Stimulated activated CD4-positive, alpha-beta T cell treated with anti-CD3 and anti-CD28 coated beads, Interleukin-4, amount 100 ng/mL, for 1 hour (primary cell): ENCODE measurements at places on chromosomes 11 and 22.

DNA sequence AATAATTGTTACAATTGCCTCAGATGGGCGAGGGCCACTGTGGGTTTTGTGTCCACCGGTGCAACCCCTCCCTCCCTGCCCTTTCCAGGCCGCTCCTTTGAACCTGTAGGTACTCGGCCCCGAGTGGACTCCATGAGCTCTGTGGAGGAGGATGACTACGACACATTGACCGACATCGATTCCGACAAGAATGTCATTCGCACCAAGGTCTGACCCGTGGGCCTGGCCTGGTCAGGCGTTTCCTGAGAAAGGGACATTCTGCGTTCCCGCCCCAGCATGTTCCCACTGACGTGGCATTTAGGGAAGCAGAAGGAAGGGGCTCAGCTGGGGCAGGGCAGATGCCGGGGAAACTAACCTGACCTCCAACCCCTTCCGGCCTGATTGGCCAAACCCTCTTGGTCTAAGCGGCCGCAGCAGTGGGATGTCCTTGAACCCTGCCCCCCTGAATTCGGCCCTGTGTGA lies 10.1 kb downstream of the SIDT2 start:
- no peak for DNase-seq

DNA sequence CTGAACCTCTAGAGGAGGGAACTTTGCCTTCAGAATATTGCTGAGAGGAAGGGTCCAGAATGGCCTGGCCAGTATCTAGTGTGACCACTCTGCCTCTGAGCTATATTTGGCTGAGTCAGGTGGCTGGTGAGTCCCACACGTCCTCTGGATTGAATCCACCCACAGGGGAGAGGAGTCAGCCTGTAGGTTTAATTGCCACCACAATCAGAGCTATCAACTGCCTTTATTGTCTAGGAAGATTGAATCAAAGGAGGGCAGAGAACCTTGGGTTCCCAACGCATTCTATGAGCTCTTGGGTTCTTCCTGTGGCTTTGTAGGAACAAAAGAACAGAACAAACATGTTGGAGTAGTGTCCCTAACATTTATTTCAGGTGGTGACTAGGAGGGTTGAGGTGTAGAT lies 67.7 kb downstream of the ST3GAL4 start:
- no peak for DNase-seq

GRCh38 chr11:926341-926916 lies 759 bp downstream of the AP2A2 start:
- DNase-seq = no peak

DNA sequence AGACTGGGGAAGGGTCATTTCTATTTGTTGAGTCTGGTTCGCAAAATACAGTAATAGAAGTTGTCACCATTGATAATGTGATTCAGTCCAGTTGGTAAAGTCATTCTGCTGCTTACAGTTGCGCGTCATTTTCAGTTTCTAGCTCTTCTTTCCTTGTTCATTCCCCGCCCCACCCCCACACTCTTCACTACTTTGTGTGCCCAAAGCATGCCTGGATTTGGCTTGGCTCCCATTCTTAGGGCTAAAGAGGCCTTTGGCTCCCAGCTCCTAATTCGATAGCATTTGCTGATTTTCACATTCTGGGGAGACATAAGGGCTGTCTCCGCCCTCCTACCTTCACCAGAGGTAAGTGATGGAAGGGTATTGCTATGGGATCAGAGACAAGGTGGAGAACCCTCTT lies 43.0 kb downstream of the CECR2 start:
- DNase-seq = no peak

DNA sequence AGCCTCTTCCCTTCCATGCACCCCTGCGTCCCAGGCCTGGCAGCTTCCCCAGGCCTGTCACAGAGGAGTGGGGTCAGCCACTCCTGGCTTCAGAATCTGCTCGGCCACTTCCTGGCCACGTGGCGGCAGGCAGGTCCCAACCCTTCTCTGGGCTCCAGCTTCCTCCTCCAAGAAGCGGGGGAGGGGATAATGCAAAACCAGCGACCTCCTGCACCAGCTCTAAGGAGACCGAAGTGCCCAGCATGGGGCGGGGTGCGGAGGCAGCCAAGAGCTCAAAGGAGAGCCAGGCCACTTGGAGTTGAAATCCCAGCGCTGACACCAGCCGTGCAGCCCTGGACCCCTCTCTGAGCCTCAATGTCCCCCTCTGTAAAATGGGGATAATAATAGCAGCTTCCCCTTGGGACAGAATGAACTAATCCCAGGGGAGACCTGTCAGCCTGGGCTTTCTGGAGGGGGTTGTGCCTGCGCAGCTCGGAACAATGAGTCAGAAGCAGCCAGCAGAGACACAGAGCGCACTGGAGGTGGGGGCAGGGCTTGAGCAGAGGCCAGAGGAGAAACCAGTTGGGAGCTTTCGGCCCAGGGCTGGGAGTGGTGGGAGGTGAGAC lies 22.8 kb upstream of the PICK1 start:
- no peak for DNase-seq

DNA sequence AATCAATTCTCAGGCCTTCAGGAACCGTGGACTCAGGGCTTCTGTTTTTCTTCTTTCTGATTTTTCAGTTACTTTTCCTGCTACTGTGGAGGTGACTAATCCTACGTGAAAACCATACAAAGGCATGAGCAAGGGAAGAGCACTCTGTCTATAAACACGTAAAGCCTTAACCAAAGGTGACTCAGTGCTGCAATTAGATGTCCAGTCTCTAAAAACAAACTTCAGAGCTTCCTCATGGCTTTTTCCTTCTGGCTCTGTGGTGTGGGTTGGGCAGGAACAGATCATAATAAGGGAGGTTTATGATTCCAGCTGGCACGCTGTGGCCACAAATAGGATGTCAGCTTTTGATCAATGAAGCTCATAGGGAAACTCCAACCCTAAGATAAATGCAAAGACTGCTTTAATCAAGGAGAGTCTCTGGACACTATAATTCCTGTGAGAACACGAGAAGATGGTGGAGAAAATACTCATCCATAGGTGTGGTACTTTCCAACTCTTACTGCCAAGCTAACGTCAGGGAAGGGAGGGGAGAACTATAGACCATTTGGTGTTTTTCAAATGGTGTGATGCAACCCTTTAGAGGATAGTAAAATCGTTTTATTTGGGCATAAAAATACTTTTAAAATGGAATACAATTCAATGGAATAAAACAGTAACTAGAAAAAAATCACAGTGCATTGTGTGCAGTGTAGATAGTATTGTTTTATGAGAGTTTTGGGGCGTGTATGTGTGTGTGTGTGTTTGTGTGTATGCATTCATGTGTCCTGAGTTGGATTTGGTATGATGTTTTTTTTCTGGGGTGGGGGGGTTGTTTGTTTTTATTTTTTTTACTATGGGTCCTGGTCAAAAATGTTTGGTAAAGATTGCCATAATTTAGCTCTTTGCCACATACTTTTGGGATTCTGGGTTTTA lies at the start of gene NXPE2:
Gene NXPE2 (plus strand): TSS at position 403 of the 912 bp plus-strand sequence. CDS start 49 bp downstream, at position 452.
- no peak for DNase-seq

GRCh38 chr22:41201141-41201540 lies 4.0 kb upstream of the L3MBTL2 start:
- no peak for DNase-seq

- DNase-seq = no peak
These were observed 9.2 kb upstream of the RBM14 start for GRCh38 chr11:66607126-66607834.

GRCh38 chr11:64267207-64267945 lies 16.0 kb downstream of the PLCB3 start:
- no peak for DNase-seq

DNA sequence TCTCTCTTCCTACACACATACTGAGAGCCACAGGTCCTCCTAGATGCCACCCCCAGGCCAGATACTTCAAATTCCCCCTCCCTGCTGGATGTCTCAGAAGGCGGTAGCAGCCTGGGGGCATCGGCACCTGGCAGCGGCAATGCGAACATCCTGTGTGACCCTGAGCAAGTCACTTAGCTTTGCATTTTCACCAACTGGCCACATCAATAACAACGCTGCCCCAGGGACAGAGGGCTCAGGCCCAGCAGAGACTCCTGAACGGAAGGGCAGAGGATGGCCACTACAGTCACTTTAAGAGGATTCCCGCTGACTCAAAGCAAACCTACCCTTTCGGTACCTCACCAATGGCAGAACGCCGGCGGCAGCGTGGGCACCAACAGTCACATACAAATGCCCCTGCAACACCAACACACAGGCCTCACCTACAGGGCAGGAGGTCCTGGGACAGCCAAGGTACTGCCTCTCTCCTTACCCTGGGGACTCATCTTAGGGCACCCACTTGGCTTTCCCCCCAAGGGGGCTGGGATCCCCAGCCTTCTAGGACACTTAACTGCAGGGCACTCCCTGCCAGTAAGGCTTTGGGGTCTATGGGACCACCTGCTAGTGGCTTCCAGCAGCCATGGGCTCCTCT lies 1.6 kb downstream of the LMO1 start:
- no peak for DNase-seq

GRCh38 chr22:43399338-43399979 lies 12.4 kb upstream of the MPPED1 start:
- DNase-seq = no peak

DNA sequence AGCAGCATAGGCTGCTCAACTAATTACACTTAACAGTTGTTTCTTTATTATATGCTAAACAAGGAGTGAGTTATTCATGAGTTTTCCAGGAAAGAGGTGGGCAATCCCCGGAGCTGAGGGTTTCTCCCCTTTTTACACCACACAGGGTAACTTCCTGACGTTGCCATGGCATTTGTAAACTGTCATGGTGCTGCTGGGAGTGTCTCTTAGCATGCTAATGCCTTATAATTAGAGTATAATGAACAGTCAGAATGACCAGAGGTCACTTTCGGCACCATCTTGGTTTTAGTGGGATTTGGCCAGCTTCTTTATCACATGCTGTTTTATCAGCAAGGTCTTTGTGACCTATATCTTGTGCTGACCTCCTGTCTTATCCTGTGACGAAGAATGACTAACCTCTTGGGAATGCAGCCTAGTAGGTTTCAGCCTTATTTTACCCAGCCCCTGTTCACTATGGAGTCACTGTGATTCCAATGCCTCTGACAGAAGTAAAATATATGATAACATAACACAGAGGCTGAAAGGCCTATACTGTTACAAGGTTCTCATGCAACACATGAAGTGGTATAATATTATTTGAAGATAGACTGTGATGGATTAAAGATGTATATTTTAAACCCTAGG lies 41.3 kb upstream of the RDX start:
- peak; percentile 20 for DNase-seq

DNA sequence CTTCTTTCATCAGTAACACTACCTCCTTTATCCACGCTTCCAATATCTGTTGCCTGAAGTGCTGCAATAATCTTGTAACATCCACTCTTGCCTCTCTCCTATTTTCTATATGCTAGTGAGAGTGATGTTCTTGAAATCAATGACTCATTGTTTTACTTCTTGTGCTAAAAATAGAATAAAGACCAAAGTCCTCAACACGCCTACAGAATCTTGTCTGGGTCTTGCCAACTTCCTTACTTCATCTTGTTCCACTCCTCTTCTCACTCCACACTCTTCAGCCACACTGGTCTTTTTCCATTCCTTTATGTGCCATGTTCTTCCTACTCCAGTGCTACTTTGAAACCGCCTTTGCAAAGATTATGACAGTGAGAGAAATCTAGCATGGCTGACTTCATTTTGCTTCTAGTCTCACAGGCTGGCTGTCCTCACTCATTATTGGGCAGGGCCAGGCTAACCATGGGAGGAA lies 136.4 kb downstream of the CCDC81 start:
- DNase-seq = no peak

DNA sequence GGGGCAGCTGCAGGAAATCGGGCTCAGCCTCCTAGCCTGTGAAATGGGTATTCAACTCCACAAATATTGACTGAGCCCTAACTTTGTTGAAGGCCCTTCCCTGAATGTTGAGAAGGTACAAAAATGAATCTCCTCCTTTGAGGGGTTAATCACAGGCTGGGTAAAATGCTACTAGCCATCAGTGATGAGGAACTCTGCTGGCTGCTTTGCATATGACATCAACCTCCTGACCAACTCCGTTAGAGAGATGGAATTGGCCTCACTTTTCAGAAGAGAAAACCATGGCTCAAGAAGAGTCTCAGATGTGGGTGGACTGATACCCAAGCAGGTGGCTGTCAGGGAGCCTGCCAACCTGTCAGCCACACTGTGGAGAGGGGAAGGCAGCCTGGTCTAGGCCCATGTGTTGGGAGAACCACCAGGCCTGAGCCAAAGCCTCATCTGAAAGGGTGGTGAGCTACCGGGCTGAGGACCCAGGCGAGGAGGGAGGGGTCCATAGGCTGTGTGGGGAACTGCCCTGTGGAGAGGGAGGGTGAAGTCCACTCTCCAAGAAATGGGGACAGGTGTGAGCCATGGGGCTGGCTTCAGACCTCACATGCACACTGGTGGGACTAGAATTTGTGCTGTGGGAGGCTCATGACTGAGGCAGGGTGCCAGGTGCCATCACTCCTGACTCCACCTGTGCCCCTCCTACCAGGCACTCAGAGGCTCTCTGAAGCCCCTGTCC lies 11.8 kb downstream of the CDCA5 start:
- no peak for DNase-seq

DNA sequence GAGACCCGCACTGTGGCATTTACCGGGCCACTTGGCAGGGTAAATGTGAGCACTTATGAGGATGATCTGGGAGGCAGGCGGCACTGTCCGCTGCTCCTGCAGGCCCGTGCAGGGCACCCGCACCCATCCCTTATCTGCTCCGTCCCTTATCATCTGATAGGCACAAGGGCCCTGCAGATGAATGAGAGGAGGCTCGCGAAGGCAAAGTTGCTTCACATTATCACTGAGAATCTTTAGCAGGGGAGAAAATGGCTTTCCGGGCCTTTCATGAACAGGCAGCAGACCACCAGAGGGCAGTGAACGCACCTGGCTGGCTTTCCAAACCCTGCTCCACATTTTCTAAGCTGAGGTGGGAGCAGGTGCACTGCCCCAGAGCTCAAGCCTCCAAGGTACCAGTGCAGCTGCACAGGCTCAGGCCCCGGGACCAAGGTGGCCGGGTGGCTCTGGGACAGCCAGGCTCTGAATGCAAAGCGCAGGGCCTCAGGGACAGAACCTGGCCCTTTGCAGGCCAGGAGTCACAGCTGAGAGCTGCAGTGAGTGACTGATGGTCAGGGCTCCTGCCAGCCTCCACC lies 165.6 kb downstream of the SHANK2 start:
- no peak for DNase-seq
